ENCODE measurements at places on chromosomes 3 and 15. TPM values are rescaled to one million over a fixed set of nuclear protein-coding genes. Genes with fewer than 3 reads are reported as not detected.
A peak's percentile ranks its signal among the peaks of the same experiment; 100 is the strongest.

Gene RTP1
- not detected for total RNA-seq

Gene A4GNT
- not detected for total RNA-seq

Gene OCA2
- 0.26 TPM for total RNA-seq

Gene BRK1
- total RNA-seq: 72.1 TPM

Gene ZBBX
- total RNA-seq: not detected

Gene MYEF2
- total RNA-seq: 1.8 TPM

Gene MEIS2
- 10.9 TPM for total RNA-seq

Gene C2CD4A
- 1.3 TPM for total RNA-seq

Gene ZKSCAN7
- total RNA-seq: 2.9 TPM

Gene CCDC33
- total RNA-seq: not detected

Gene ITIH1
- total RNA-seq: not detected

Gene AGTR1
- total RNA-seq: not detected

Gene DGKG
- total RNA-seq: not detected

Gene CLDN18
- not detected for total RNA-seq

Gene FES
- total RNA-seq: 3.2 TPM

Gene SPATA12
- total RNA-seq: not detected

- DNase-seq: peak; percentile 40
Observed at GRCh38 chr3:64361962-64362735, 136.9 kb upstream of the PRICKLE2 start.

- DNase-seq: no peak
Observed at GRCh38 chr3:158713094-158713499, 19.2 kb downstream of the RARRES1 start.

- DNase-seq: no peak
Observed at GRCh38 chr3:66729687-66730393, 229.0 kb upstream of the LRIG1 start.

- DNase-seq: no peak
Observed at GRCh38 chr15:62874959-62875625, 167.5 kb upstream of the TPM1 start.

GRCh38 chr15:62454567-62455172, 289.6 kb upstream of the C2CD4B start:
- DNase-seq: no peak

DNA sequence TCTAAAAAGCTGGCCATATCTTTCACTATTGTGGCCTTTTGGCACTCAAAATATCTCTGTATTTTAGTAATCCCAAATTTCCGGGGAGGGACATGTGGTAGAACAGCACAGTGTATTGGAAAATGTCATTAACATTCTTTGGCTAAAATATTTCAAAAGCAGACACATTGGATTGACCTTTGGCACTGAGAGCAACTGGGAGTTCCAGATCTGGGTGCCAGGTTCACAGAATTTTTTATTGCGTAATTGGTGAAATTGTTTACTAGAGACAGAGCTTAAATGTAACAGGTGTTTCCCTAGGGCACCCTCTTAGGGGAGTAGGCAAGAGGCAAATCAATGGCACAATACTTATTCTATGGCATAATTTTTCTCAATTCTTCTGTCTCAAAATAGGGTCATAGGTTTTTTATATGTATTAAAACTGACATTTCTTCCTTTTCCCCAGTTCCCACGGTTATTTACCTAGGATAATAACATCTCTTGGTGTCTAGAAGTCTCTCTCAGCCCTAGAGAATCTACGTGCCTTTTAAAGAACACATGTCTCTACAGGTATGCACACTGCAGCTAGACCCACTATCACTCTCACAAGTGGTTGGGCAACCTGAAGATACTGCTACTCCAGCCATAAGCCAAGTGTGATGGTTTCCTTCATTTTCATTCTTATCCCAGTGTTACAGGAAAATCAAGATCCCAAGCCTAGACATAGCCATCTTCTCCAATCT, 10.6 kb downstream of the RBMS3 start:
- DNase-seq: peak; percentile 28

DNA sequence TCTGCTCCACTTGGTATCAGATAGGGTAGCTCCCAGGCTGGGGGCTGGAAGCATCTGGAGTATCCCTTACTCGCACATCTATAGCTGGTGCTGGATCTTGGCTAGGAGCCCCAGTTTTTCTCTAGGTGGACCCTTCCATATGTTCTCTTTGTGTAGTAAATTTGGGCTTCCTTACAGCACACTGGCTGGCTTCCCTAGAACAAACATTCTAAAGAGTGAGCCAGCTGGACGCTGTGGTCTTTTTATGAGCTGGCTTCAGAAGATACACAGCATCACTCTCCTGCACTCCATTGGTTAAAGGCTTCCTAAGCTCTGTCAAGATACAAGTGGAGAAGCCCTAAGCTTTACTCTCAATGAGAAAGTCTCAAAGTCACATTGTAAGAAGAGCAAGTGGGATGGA, 322.1 kb downstream of the WDR72 start:
- no peak for DNase-seq

- DNase-seq: peak; percentile 22
Observed at GRCh38 chr3:18919158-18919557, 229.2 kb upstream of the KCNH8 start.

DNA sequence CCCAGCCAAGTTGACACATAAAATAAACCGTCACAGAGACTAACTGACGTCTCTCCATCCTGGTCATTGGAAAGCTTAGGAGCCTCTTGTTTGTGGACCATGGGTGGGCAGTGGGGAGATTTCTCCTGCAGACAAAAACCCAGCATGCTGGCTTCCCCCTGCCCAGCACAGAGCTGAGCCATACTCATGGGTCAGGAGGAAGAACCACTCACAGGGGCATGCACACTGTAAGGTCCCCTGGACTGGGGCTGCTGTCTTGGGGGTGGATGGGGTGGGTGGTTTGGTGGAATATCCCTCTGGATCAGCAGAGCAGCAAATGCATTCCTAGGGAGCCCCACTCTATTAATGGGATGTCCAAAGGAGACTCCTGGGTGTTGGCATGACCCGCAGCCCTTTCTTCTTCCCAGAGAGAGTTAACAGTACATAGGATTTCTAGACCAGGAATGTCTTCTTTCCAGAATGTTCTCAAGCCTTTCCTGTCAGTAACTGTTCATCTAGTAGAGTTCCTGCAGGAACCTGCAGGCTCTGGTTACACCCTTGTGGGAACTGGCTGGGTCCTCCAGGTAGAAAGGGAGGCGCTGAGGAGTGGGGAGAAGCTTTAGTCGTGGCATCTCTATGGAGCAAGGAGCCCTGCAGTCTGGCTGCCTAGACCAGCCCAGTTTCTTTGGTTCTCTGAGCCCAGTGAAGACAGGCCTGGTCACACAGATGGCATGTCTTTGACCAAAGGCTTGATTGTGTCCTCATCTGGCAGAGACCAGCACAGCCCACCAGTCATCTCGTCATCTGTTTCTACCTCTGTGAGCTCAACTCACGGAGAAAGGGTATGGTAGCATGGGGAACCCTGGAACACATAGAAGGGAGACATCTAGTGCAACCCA, 73.4 kb upstream of the PRR23C start:
- no peak for DNase-seq

GRCh38 chr3:115937054-115937453, 313.7 kb downstream of the GAP43 start:
- peak; percentile 10 for DNase-seq

- DNase-seq: peak; percentile 29
Observed at GRCh38 chr15:94749811-94750617, 518.7 kb downstream of the MCTP2 start.

GRCh38 chr3:24648063-24648462, 153.4 kb upstream of the THRB start:
- DNase-seq: no peak

DNA sequence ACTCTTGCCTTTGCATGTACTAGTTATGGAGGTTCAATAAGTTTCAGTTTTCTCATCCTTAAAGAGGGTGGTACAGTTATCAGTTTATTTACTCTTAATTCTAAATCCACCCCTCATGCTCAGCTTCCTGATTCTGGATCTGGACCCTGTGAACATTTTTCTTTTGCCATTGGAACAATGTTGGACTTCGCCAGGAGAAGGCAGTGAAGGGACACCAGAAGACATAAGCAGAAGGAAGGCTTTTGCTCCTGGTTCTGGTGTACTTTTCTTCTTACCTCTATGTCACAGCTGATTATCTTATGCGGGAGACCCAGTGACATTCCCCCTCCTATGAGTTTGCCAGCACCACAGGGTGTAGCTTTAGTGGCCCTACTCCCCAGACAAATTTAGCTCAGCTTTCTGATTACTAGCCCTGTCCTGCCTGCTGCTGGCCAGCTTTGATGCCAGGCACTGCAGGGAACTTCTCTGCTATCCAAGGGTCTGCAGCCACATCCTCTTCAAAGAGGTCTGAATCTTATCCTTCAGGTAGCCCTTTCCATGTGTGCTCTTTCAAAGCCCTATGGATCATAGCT, 466.3 kb upstream of the EPHA3 start:
- DNase-seq: no peak

DNA sequence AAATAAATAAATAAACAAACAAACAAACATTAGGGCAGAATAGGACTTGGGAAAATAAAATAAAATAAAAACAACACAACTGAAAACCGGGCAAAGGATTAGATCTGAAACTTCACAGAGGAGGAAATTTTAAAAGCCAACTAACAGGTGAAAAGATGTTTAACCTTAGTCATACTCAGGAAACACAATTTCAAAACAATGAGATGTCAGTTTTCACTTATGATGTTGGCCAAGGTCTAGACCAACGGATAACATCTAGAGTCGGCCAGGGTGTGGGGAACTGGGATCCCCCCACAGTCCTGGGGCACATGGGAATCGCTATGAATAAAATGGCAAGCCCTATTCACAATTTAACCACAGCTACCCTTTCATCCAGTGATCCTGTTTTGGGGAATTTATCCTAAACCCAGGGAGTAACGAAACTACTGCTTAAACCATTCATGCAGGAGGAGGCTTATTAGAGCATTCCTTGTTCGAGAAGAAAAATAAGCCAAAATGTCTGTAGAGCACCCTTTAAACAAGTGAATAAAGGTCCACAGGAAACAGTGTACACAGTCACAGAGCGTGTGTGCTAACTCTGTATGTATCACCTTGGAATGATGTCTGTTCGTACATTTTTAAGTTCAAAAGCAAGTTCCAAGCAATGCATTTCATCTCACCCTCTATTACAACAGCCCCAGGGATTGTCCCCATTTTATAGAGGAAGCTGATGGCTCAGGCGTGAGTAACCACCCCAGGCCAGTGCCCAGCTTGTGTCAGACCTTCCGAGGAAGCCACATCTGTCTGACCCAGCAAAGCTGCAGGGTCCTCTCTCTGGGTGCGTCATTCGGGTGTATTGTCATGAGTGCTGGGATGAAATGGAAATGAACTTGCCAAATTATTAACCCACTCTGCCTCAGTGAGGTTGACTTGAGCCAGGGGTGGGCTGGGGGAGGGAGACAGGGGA, 6.3 kb upstream of the ANPEP start:
- DNase-seq: peak; percentile 46

DNA sequence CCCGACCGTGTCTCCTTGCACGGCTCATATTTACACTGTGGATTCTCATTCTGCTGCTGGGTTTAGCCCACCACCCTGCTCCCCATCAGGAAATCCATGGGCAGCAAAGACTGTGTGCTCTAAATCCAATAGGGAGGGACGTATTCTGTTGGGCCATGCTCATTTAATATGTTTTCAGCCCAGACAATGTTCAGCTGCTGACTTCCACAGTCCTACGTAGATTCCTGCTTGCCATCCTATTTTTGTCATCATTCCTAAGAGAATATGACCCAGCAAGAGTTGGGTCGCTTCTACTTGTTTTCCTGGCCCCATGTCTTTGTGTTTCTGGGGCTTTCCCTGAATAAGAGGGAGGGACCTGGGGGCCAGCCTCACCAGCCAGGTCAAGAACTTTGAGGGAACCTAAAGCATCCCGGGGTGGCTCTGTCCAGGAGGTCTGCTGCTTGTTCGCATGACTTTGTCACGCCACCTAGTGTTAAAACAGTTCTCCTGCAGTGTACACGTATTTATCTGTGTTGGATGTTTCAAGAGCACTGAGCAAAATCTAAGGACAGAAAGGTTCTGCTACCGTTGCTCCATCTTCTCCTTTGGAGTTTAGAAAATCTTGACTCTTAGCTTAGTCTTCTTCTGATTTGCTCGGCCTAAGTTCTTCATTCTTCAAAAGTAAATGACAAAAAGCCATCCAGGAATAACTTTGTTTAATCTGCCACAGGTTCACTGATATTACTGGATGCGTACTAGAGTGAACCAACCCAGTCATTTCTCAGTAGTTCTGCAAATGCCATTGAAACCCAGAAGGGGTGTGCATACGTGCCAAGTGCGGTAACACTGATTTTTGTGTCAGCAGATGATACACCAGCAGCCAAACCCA, 79.8 kb upstream of the NR2E3 start:
- peak; percentile 65 for DNase-seq

DNA sequence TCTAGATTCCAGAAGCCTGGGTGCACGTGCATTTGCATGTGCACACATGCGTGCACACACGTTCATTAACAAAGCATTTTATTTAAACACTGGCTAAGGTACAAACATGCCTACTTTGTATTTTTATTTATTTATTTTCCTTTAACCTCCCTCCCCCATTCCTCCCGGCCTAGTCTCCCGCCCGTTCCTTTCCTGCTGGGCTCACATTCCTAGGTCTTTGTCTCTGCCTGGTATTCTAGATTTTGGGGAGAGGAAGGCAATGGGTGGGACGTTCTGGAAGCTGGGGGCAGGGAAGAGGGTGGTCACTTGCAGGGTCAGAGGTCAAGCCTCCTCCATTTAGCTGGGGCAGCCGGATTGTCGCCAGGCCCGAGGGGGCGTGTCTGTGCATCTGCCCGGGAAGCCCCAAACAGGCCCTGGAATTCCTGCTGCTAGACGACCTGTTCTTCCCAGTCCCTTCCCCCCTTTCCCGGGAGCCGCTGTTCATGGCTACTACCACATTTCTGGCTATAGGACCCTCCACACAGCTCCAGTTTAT, 51.8 kb downstream of the TRIM71 start:
- no peak for DNase-seq

DNA sequence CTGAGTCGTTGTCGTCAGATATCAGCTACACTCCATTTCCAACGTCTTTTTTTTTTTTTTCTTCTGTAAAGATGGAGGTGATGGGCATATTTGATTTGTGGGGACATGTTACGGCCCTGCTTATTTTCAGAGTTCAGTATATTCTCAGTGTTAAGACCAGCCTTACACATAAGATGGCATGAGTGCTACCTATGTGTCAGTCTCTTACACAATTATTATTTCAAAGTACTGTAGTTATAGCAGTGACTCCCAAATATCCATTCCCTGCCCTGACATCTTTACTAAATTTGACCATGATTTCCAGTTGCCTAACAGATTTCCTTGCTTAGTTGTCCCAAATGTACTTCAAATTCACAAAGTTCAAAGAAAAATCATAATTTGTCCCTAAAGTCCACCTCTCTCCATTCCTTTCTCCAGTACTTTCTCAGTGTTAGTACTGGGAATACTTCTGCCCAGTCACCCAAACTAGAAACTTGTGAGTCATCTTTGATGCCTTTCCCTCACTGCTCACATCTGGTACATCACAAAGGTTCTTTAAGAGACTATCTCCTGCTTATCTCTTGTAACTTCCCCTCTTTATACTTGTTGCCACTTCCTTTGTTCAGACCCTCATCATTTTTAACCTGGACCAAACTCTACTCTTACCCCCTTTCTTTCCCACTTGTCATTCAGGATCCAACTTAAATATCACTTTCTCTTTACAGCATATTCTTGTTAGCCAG, 67.0 kb downstream of the ZNF609 start:
- peak; percentile 69 for DNase-seq

- peak; percentile 58 for DNase-seq
Observed at GRCh38 chr3:169323578-169324451, 339.7 kb downstream of the MECOM start.

- DNase-seq: no peak
Observed at GRCh38 chr3:157237886-157238285, 77.9 kb upstream of the CCNL1 start.

GRCh38 chr3:152399374-152399773, 130.6 kb downstream of the MBNL1 start:
- DNase-seq: peak; percentile 86
